ENCODE measurements at places on chromosomes 2 and 18. TPM values are rescaled to one million over a fixed set of nuclear protein-coding genes. Genes with fewer than 3 reads are reported as not detected.

The MALL gene
- total RNA-seq = 43.7 TPM

The RBM44 gene
- total RNA-seq = 0.55 TPM

The TFCP2L1 gene
- 73.0 TPM for total RNA-seq

The ANKRD53 gene
- 2.9 TPM for total RNA-seq

The RAX gene
- not detected for total RNA-seq

The LIMS4 gene
- 2.8 TPM for total RNA-seq

The COLEC11 gene
- 79.0 TPM for total RNA-seq

The BCL2L11 gene
- 19.1 TPM for total RNA-seq

The TUBB8B gene
- not detected for total RNA-seq

The LYG2 gene
- not detected for total RNA-seq

The SCN7A gene
- total RNA-seq = 9.6 TPM

The CFAP65 gene
- total RNA-seq = 0.29 TPM

The ZNF236 gene
- 20.8 TPM for total RNA-seq

The NYAP2 gene
- 0.06 TPM for total RNA-seq

The PFN4 gene
- total RNA-seq = 0.35 TPM

The ERFE gene
- total RNA-seq = 0.35 TPM
